ENCODE measurements at places on chromosomes 6 and 20. TPM values are rescaled to one million over a fixed set of nuclear protein-coding genes. Genes with fewer than 3 reads are reported as not detected.

Gene DEFB132
- not detected for total RNA-seq

Gene ENPP4
- total RNA-seq: 6.7 TPM

DNA sequence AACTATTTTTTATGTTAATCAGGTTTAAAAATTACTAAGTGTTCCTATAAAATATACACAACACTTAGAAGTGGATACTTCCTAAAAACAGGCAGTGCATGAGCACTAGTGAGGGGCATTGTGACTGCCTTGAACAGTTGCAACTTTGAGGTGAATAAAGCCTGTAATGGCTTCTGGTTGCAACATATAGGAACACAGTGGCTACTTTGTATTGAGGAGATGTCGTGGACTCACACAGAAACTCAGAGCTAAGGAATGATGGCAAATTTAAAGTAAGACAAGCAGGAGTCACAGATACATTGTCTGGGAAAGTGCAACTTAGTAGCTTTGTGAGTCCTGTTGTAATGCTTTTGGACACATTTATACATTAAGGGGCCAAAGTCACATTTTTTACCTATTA, 861 bp upstream of the HLA-A start:
- DNase-seq: no peak

DNA sequence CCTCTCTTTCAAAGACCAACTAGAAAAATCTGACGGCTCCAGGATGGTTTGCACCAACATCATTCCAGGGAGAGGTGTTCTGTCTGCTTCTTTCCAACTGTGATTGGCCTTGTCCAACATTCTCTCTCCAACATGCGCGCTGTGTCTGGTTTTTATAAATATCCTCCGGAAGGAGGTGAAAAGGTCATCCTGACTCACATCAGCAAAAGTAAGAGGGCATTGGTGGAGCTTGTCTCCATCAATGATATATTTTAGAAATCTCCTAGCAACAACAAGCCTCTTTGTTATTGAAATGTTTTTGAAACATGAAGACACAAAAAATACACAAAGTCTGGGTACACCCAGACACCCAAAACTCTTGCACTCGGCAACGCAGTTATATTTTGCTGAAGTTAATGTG, 475.3 kb upstream of the JARID2 start:
- DNase-seq: no peak

GRCh38 chr6:24187965-24188577, 62.1 kb downstream of the NRSN1 start:
- DNase-seq: no peak
